ENCODE measurements at places on chromosomes 1 and 21.

DNA sequence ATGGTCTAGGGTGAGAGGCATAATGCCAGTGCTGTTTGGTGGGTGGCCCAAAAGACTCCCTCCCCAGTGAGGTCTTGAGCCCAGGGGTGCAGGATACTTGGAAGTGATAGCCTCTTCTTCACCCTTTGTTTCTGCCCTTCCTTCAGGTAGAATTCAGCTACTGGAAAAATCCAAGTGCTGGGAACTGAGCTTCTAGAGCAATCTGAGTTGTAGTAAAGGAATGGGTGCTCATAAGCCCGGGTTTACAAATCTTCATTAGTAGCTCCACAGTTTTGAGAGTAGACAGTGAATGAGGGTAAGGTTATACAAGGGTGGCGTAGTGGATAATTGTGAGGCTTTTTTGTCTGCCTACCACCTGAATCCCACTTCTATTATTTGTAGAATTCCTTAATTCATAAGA, 29.2 kb upstream of the CD84 start:
- H3K27ac ChIP-seq, result no peak overlapping the region
- H3K4me1 ChIP-seq, result no peaks in the 10 kb centered on the region
- no peaks in the 10 kb centered on the region for H3K27me3 ChIP-seq
- H3K36me3 ChIP-seq, result no peaks in the 10 kb centered on the region
- no peak overlapping the region for H3K4me3 ChIP-seq

GRCh38 chr1:10968411-10968826, 44.0 kb upstream of the TARDBP start:
- peak overlapping the region; percentile 26 for H3K4me3 ChIP-seq
- H3K27ac ChIP-seq, result peak overlapping the region; percentile 57

- no peaks in the 10 kb centered on the region for H3K36me3 ChIP-seq
- no peaks in the 10 kb centered on the region for H3K4me1 ChIP-seq
- no peak for DNase-seq
- H3K4me3 ChIP-seq, result no peak overlapping the region
- no peaks in the 10 kb centered on the region for H3K27me3 ChIP-seq
- no peak overlapping the region for H3K27ac ChIP-seq
These were observed 14.4 kb downstream of the ABCG1 start for GRCh38 chr21:42233067-42233961.

DNA sequence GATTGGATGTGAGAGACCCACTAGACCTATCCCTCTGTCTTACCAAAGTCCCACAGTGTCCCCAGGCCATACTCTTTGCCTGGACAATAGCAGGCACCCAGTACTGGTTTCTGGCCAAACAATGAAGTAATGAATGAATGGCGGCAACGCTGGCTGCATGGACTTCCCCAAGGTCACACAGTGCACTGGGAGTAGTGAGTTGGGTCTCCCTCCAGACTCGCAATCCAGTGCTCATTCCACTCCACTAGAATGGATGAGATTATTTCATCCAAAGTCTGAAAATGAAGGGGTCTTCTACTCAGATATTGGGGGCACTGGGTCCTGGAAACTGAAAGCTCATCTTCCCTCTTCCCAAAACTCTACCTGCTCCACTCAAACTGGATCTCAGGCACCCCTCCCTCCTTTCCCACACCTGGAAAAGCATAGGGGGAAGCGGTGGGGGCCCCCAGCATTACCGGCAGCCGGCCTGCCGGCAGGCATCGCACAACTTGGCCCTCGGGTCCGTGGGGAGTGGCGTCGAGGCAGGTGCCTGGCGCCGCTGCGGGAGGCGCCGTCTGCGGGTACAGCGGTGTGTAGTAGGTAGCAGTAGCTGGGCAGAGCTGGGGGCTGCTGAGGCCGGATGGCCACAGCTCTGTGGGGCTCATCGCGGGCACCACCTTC, 816 bp downstream of the E2F2 start:
- peak overlapping the region; percentile 89 for H3K27ac ChIP-seq
- no peak for DNase-seq
- H3K36me3 ChIP-seq, result no peaks in the 10 kb centered on the region
- H3K27me3 ChIP-seq, result no peaks in the 10 kb centered on the region
- peaks cover 54% of the 10 kb centered on the region for H3K4me1 ChIP-seq

DNA sequence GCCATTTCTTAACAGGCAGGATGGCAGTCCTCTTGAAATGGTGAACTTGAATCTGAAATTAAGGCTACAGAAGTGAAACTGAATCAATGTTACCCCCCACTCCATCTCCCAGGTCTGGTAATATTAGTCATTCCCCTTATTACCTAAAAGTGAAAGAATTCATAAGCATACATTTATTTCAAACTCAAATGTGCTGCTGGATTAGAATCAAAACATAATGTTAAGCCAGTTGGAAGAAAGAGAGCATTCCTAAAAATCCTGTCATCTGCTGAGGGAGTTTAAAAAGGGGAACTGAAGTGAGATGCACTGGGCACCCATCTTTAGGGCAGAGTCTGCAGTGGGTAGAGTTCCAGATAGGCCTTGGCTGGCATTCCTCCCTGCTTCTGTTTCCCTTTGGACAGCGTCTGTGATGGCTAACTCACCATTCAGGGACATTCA, 17.4 kb downstream of the KIAA0319L start:
- peaks cover 12% of the 10 kb centered on the region for H3K36me3 ChIP-seq
- H3K4me3 ChIP-seq, result no peak overlapping the region
- DNase-seq, result no peak
- H3K27me3 ChIP-seq, result no peaks in the 10 kb centered on the region

DNA sequence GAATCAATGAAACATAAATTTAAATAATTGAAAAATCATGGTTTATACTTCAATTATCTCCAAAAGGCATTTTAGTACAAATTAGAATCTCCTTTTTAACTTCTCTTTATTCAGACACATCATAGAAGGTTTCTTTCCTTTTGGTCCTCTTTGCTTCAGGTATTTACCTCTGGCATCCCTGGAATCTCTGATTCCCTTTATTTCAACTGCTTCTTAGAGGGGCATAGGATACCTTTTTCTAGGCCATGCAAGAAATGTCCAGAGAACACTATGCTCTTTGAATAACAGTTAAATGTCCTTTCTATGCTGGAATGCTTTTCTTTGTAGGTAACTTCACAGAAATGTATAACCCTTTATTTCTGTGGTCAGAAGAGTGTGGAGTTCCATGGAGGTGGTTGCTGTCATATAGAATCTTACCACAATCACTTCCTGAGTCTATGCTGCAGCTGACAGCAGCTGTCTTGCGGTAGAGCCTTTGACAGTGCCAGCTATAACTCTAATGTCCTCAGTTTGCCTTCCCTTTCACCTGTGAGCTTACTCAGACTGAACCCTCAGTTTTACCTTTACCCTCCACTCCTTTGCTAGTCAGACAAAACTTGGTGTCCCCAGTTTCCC, 8.6 kb downstream of the LAMC2 start:
- no peaks in the 10 kb centered on the region for H3K36me3 ChIP-seq
- peaks cover 54% of the 10 kb centered on the region for H3K4me1 ChIP-seq
- H3K27ac ChIP-seq, result peak overlapping the region; percentile 94
- H3K4me3 ChIP-seq, result no peak overlapping the region
- peak; percentile 65 for DNase-seq
- H3K27me3 ChIP-seq, result no peaks in the 10 kb centered on the region

DNA sequence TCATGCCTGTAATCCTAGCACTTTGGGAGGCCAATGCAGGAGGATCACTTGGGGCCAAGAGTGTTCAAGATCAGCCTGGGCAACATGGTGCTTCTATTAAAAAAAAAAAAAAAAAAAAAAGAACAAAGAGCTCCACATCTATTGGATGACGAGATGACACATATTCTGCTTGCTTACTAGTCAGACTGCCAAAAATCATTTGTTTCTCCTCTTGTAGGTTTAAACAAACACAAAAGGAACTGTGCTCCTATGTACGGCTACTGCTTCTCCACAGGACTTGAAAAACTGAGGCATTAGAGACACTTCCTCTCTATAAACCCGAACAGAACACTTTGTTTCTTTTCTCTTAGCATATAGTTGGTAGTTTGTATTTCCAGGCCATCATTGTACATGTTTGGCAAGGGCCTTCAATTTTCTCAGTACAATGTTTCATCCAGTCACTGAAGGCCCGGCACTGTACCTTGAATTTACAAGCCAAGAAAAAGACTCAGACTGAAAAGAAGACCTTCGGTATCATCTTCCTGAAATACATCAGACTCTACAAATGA, 6.0 kb downstream of the TRIT1 start:
- H3K4me1 ChIP-seq, result peaks cover 2% of the 10 kb centered on the region
- H3K4me3 ChIP-seq, result no peak overlapping the region
- H3K27ac ChIP-seq, result no peak overlapping the region
- peaks cover 18% of the 10 kb centered on the region for H3K36me3 ChIP-seq
- no peaks in the 10 kb centered on the region for H3K27me3 ChIP-seq

- H3K27me3 ChIP-seq, result no peaks in the 10 kb centered on the region
- DNase-seq, result peak; percentile 68
- H3K4me1 ChIP-seq, result peaks cover 3% of the 10 kb centered on the region
- H3K4me3 ChIP-seq, result no peak overlapping the region
- peak overlapping the region; percentile 49 for H3K27ac ChIP-seq
These were observed 1788.1 kb downstream of the BRINP3 start for GRCh38 chr1:188689542-188689941.

GRCh38 chr1:217431395-217431794, 199.5 kb downstream of the GPATCH2 start:
- H3K4me1 ChIP-seq, result no peaks in the 10 kb centered on the region
- H3K27ac ChIP-seq, result no peak overlapping the region
- H3K36me3 ChIP-seq, result no peaks in the 10 kb centered on the region

- peak; percentile 38 for DNase-seq
- peaks cover 21% of the 10 kb centered on the region for H3K4me1 ChIP-seq
- no peak overlapping the region for H3K4me3 ChIP-seq
- no peaks in the 10 kb centered on the region for H3K36me3 ChIP-seq
- H3K27me3 ChIP-seq, result no peaks in the 10 kb centered on the region
These were observed 87.4 kb upstream of the ERRFI1 start for GRCh38 chr1:8113262-8114220.

DNA sequence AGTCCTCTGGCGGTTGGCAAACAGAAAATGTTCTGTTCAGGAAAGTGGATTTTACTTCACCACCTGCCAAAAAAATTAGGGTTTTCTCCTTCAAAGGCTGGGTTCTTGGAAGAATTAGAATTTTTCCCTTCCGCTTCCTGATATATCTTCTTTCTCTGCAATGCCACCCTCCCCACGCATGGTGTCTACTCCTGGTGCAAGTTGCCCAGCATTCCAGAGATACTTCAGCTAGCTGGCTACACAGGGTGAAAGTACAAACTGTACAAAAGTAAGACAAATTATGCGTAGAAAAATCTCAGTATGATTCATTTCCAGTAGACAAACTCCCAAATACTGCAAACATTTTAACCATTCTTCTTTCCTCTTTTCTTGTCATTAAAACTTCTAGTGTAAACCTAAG, 430.1 kb upstream of the ESRRG start:
- H3K4me3 ChIP-seq, result no peak overlapping the region
- DNase-seq, result no peak
- no peaks in the 10 kb centered on the region for H3K27me3 ChIP-seq
- H3K4me1 ChIP-seq, result no peaks in the 10 kb centered on the region
- H3K36me3 ChIP-seq, result no peaks in the 10 kb centered on the region

DNA sequence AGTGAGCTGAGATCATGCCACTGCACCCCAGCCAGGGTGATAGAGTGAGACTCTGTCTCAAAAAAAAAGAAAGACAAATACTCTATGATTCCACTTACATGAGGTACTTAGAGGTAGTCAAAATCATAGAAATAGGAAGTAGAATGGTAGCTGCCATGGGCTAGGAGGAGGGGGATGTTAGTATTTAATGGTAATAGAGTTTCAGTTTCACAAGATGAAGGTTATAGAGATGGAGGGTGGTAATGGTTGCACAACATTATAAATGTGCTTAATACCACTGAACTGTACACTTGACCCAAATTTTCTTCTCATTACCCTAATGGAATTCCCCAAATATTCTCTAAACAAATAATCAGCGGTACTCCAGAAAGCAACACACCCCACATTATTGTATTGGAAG, 12.8 kb downstream of the EIF2B3 start:
- H3K27me3 ChIP-seq, result no peaks in the 10 kb centered on the region
- H3K4me1 ChIP-seq, result peaks cover 17% of the 10 kb centered on the region
- DNase-seq, result no peak
- peaks cover 37% of the 10 kb centered on the region for H3K36me3 ChIP-seq

DNA sequence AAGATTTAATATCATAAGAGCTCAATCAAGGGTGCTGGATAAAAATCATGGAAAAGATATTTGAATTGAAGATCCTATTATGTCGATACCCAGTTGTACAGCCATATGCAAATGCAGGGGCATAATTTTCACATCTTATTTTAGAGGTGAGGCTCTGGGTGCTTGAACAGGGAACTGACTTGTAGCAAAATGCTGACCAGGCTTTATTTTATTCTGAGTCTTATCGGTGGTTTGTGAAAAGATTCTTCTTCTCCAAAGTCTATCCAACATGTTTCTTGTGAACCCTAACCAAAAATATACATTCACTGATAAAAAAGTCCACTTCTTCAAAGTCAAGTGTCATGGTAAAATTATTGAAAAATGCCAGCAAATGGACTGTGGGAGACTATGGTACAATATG, 475.5 kb upstream of the NEGR1 start:
- no peaks in the 10 kb centered on the region for H3K4me1 ChIP-seq
- no peak overlapping the region for H3K27ac ChIP-seq
- no peaks in the 10 kb centered on the region for H3K36me3 ChIP-seq
- H3K4me3 ChIP-seq, result no peak overlapping the region
- DNase-seq, result no peak
- no peaks in the 10 kb centered on the region for H3K27me3 ChIP-seq

DNA sequence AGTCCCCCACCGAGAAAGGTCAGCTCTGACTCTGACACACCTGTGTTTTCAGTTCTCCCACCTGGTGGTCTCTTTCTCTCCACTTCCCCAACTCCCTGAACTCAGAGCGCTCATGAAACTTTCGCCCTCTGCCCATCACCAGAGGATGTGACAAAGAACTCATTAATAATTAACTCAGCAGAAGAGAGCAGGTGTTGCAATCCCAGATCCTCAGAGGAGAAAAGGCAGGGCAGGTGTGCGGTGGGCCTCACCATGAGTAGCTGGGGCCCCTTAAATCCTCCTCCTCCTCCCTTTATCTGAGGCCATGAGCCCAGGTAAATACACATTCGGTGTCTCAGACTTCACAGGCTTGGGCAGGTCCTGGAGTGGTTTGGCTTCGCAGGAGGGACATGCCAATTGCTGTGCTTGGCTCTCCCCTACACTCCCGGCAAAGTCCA, 1.7 kb upstream of the LAMB3 start:
- no peak overlapping the region for H3K4me3 ChIP-seq
- peak; percentile 49 for DNase-seq
- no peaks in the 10 kb centered on the region for H3K27me3 ChIP-seq
- no peaks in the 10 kb centered on the region for H3K36me3 ChIP-seq

DNA sequence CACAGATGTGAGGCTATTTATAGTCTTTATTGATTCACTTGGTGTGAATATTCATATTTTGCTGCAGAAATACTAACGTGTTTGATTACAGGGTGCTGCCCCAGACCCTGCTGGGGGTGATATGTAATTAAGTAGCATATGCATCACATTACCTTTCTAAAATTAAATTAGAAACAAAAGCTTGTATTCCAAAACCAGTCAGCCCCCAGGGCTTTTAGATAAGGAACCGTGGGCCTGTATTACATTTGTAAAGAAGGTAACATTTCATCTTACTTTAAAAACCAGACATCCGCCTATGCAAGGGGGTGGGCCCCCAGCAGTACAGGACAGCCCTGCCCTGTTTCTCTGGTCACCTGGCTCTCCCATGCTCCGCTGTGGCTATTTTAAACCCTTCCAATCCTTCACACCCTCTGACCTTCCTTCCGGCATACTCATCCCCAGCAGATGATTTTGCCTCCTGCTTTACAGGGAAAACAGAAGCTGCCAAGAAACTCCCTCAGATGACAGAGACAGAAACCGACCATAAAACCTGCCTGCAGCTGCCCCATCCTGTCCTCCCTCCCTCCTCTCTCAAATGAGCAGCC, 22.0 kb upstream of the KCNC4 start:
- no peak overlapping the region for H3K4me3 ChIP-seq
- H3K27ac ChIP-seq, result no peak overlapping the region
- H3K4me1 ChIP-seq, result no peaks in the 10 kb centered on the region
- no peaks in the 10 kb centered on the region for H3K36me3 ChIP-seq

Measured in SJCRH30 (cell line).